ENCODE measurements at places on chromosomes 7 and 10.

DNA sequence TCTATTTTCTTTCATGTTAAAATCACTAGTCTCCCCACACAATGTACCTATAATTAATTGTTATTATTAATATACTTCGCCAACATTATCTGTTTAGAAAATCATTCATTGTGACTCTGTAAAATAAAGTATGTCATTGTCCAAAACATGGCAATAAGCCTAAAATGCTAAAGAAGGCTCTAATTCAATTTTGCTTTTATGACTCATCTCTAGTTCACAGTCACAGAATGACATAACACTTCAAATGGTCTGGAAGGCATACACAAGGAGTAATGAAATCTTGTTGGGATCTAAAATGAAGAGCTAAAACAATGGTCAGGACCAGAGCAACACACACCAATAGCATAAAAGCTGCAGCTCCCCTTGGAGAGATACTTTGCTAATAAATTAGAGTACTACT lies 505.8 kb downstream of the GPAM start:
- no peak for DNase-seq
- H3K4me1 ChIP-seq = no peaks in the 10 kb centered on the region
- no peak overlapping the region for H3K4me3 ChIP-seq
- no peaks in the 10 kb centered on the region for H3K36me3 ChIP-seq
- no peaks in the 10 kb centered on the region for H3K27me3 ChIP-seq
- H3K27ac ChIP-seq = no peak overlapping the region

- H3K4me1 ChIP-seq = no peaks in the 10 kb centered on the region
- DNase-seq = no peak
- H3K36me3 ChIP-seq = no peaks in the 10 kb centered on the region
These were observed 26.9 kb upstream of the SLC29A4 start for GRCh38 chr7:5255832-5256231.

GRCh38 chr10:24465124-24465874 lies 256.4 kb downstream of the KIAA1217 start:
- H3K27ac ChIP-seq = peak overlapping the region; percentile 87
- H3K4me1 ChIP-seq = no peaks in the 10 kb centered on the region
- peak; percentile 74 for DNase-seq
- H3K36me3 ChIP-seq = no peaks in the 10 kb centered on the region
- H3K27me3 ChIP-seq = no peaks in the 10 kb centered on the region
- no peak overlapping the region for H3K4me3 ChIP-seq

- no peak overlapping the region for H3K4me3 ChIP-seq
- no peaks in the 10 kb centered on the region for H3K27me3 ChIP-seq
- H3K27ac ChIP-seq = no peak overlapping the region
- DNase-seq = peak; percentile 39
- no peaks in the 10 kb centered on the region for H3K36me3 ChIP-seq
- H3K4me1 ChIP-seq = no peaks in the 10 kb centered on the region
These were observed 3.9 kb upstream of the PYROXD2 start for GRCh38 chr10:98418665-98419468.

- no peak for DNase-seq
- no peaks in the 10 kb centered on the region for H3K36me3 ChIP-seq
- no peak overlapping the region for H3K27ac ChIP-seq
- no peaks in the 10 kb centered on the region for H3K4me1 ChIP-seq
- no peaks in the 10 kb centered on the region for H3K27me3 ChIP-seq
These were observed 42.1 kb downstream of the TRIM24 start for GRCh38 chr7:138502023-138502767.

GRCh38 chr7:27774717-27775328 lies 34.9 kb downstream of the TAX1BP1 start:
- H3K36me3 ChIP-seq = no peaks in the 10 kb centered on the region
- no peak for DNase-seq
- no peak overlapping the region for H3K27ac ChIP-seq
- no peak overlapping the region for H3K4me3 ChIP-seq
- H3K4me1 ChIP-seq = no peaks in the 10 kb centered on the region
- no peaks in the 10 kb centered on the region for H3K27me3 ChIP-seq

DNA sequence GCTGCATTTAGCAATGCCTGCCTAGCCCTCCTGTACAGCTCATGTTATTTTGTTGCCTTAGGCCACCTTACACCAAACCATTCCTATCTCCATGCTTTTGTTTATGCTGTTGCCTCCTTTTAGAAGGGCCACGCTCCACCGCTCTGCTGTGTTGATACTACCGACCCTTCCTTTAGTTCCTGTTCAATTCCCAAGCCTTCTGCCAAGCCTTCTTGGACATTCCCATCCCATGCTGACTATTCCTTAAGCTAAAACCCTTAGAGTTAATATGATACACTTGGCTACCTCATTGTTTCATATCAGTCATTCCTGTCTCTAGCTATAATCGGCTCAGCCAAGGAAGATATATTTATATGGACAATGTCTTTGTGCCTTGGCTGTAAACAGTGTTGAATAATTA lies 705.5 kb downstream of the LRMDA start:
- H3K27me3 ChIP-seq = no peaks in the 10 kb centered on the region
- H3K4me1 ChIP-seq = no peaks in the 10 kb centered on the region
- no peak overlapping the region for H3K27ac ChIP-seq
- no peak for DNase-seq

- no peak for DNase-seq
- H3K4me3 ChIP-seq = no peak overlapping the region
- H3K4me1 ChIP-seq = no peaks in the 10 kb centered on the region
- no peaks in the 10 kb centered on the region for H3K27me3 ChIP-seq
- no peak overlapping the region for H3K27ac ChIP-seq
- H3K36me3 ChIP-seq = no peaks in the 10 kb centered on the region
These were observed 128.5 kb upstream of the COL1A2 start for GRCh38 chr7:94266238-94266644.

GRCh38 chr10:99123336-99123735 lies 112.3 kb downstream of the HPSE2 start:
- H3K27me3 ChIP-seq = no peaks in the 10 kb centered on the region
- H3K4me3 ChIP-seq = no peak overlapping the region
- no peak for DNase-seq
- H3K4me1 ChIP-seq = no peaks in the 10 kb centered on the region
- no peaks in the 10 kb centered on the region for H3K36me3 ChIP-seq

GRCh38 chr7:43769791-43770465 lies 11.4 kb downstream of the BLVRA start:
- H3K36me3 ChIP-seq = no peaks in the 10 kb centered on the region
- no peak for DNase-seq
- H3K27ac ChIP-seq = no peak overlapping the region
- H3K4me1 ChIP-seq = no peaks in the 10 kb centered on the region
- H3K4me3 ChIP-seq = no peak overlapping the region

DNA sequence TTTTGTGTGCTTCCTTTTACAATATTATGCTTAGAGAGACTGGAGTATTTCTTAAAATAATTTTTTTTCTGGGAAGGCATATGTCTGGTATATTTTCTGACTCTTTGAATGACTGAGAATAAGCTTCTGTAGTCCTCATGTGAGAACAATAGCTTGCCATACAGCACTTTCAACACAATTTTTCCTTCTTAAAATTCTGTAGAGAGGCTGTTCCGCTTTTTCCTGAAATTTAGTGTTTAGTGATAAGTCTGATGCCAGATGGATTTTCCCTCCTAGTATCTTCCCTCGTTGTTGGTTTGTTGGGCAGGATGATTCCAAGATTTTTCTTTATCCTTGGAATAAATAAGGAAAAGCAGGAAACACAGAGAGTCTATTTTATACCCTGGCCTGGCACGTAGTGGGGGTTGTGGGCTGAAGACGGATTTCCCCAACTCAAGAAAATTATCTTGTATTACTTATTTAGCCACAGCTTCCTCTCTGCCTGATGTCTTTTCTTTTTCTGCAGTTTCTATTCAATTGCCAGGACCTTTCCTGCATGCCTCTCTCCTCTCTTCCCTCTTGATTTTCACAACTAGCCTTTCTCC lies 111.2 kb downstream of the AOAH start:
- no peak overlapping the region for H3K4me3 ChIP-seq
- H3K36me3 ChIP-seq = no peaks in the 10 kb centered on the region
- DNase-seq = no peak
- H3K27ac ChIP-seq = no peak overlapping the region
- no peaks in the 10 kb centered on the region for H3K4me1 ChIP-seq
- no peaks in the 10 kb centered on the region for H3K27me3 ChIP-seq

DNA sequence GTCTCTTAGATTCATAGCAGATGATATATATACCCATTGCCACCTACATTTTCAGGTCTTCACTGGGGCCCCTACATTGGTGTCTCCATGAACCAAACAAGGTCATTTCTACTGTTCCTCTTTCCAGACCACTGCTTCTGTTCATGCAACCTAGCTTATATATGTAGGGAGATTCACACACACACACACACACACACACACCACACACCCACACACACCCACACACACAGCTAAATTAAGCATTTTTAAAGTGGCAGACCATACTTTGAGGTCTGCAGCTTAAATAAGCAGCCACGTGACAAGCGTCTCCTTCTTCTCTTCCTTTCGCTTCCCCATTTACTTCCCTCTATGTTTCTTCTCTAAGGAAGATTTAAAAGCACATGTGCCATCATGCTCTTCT lies 70.0 kb upstream of the CC2D2B start:
- H3K4me1 ChIP-seq = no peaks in the 10 kb centered on the region
- no peak overlapping the region for H3K4me3 ChIP-seq
- no peaks in the 10 kb centered on the region for H3K27me3 ChIP-seq
- peak overlapping the region; percentile 79 for H3K27ac ChIP-seq

GRCh38 chr7:7251742-7252141 lies 69.4 kb downstream of the C1GALT1 start:
- no peaks in the 10 kb centered on the region for H3K36me3 ChIP-seq
- DNase-seq = no peak
- no peak overlapping the region for H3K4me3 ChIP-seq
- no peaks in the 10 kb centered on the region for H3K4me1 ChIP-seq
- H3K27ac ChIP-seq = peak overlapping the region; percentile 18
- H3K27me3 ChIP-seq = no peaks in the 10 kb centered on the region

GRCh38 chr10:123459371-123460091 lies 206.6 kb upstream of the GPR26 start:
- DNase-seq = no peak
- H3K4me1 ChIP-seq = no peaks in the 10 kb centered on the region
- H3K4me3 ChIP-seq = no peak overlapping the region
- H3K27me3 ChIP-seq = no peaks in the 10 kb centered on the region

DNA sequence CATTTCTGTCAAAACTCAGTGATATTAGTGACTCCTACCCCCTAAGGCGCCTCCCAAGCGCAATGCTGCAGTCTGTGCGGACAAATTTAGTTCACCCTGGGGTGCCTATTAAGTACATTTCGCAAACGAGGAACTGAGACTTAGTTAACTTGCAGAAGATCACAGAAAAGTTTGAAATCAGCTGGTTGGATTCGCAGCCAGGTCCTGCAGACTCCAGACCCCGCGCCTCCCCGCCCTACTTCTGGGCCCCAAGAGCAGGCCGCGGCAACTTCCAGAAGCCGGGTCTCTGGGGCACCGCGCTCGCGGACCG lies 588 bp downstream of the CYREN start:
- peak overlapping the region; percentile 69 for H3K4me3 ChIP-seq
- no peaks in the 10 kb centered on the region for H3K27me3 ChIP-seq
- no peaks in the 10 kb centered on the region for H3K36me3 ChIP-seq
- H3K4me1 ChIP-seq = peaks cover 35% of the 10 kb centered on the region
- DNase-seq = no peak

- H3K4me3 ChIP-seq = no peak overlapping the region
- H3K36me3 ChIP-seq = no peaks in the 10 kb centered on the region
- H3K27me3 ChIP-seq = no peaks in the 10 kb centered on the region
- H3K27ac ChIP-seq = no peak overlapping the region
- H3K4me1 ChIP-seq = no peaks in the 10 kb centered on the region
These were observed 11.5 kb upstream of the GRIFIN start for GRCh38 chr7:2487586-2488271.

DNA sequence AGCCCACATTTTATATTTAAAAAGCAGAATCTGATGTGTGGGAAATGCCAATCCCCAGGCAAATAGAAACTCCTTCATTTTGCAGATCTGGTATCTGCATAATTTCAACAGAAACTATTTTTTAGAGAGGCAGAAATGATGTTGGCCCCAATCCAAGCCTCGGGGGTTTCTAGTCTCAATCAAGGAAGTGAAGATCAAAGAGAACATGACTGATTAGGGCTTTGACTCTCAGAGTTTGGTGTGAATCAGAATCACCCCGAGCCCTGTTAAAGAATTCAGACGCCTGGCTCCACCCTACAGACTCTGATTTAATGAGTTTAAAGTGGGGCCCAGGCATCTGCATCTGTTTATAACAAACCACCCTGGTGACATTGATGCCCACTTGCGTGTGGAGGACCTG lies 36.7 kb upstream of the UBE2H start:
- DNase-seq = no peak
- H3K4me1 ChIP-seq = no peaks in the 10 kb centered on the region
- H3K4me3 ChIP-seq = no peak overlapping the region
- no peak overlapping the region for H3K27ac ChIP-seq

- H3K4me3 ChIP-seq = no peak overlapping the region
- no peaks in the 10 kb centered on the region for H3K4me1 ChIP-seq
- no peaks in the 10 kb centered on the region for H3K36me3 ChIP-seq
- no peak overlapping the region for H3K27ac ChIP-seq
These were observed 790.3 kb upstream of the KCND2 start for GRCh38 chr7:119482671-119483070.

DNA sequence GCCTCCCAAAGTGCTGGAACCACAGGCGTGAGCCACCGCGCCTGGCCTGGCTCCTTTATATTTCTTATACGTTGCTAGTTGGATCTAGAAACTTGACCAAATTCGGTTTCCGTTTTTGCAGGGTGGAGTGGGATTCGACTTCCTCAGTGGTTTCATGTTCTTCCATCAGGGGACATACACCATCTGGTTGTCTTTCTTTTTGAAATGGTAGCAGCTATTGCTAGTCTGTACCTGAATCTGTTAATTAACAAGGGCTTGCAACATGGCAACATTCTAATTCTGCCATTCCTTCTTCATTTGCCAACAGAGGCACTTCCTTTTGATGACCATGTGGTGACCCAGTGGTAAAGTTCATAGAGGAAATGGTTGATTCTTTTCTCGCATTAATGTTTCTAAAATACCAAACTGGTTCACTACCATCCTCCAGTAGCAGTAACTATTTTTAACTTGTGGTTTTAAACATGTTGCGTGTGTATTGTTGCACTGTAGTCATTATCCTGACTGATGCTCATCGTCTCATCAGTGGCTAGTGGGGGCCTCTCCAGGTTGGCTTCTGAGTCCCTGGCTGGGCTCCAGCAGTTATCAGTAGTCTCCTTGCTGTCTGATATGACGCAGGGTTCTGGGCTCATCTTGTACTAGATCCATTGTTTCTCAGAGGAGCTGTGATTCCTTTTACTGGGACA lies 159.2 kb downstream of the RGS10 start:
- no peaks in the 10 kb centered on the region for H3K27me3 ChIP-seq
- no peak overlapping the region for H3K4me3 ChIP-seq

GRCh38 chr10:127415116-127415515 lies 134.0 kb upstream of the NPS start:
- no peak overlapping the region for H3K27ac ChIP-seq
- no peak for DNase-seq
- no peaks in the 10 kb centered on the region for H3K4me1 ChIP-seq
- no peaks in the 10 kb centered on the region for H3K27me3 ChIP-seq
- no peak overlapping the region for H3K4me3 ChIP-seq

- H3K4me1 ChIP-seq = no peaks in the 10 kb centered on the region
- H3K4me3 ChIP-seq = no peak overlapping the region
- H3K36me3 ChIP-seq = no peaks in the 10 kb centered on the region
- no peaks in the 10 kb centered on the region for H3K27me3 ChIP-seq
These were observed 147.3 kb downstream of the NRCAM start for GRCh38 chr7:108308903-108309302.
